ENCODE measurements at places on chromosomes 4 and X. TPM values are rescaled to one million over a fixed set of nuclear protein-coding genes. Genes with fewer than 3 reads are reported as not detected.

DNA sequence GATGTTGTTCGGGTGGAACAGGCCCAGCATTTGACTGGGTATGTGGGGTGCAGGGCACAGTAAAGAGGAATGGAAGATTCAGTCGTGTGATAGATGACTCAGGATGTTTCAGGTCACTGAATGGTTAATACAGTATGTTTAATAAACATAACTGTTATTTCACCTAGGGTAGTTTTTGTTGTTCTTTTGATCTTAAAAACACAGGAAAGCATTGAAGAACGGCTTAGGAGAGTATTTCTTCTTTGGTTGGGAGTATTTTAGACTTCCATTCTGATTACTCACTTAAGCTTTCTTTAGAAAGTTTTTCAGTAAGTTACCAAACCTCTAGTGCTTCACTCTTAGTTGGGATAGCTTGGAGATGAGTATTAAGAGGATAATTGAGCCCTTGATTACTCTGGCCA lies 62.3 kb downstream of the STAG2 start:
- DNase-seq, result no peak

DNA sequence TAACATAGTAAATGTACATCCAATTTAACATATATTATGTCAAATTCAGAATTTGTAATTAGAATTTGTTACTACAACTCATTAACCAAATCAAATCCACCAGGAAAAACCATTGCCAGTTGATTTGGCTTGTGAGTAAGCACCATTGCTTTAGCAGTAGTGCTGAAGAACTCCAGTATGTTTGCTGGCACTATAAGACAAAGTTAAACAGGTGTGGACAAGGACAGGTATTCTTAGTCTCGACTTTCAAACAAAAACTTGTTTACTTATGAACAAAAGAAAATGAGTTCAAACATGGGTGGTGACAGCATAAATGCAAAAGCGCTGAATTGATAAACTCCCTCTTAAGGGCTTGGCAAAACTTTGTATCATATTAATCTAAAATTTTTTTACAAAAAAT lies 1.3 kb upstream of the ADH7 start:
- no peak for DNase-seq

DNA sequence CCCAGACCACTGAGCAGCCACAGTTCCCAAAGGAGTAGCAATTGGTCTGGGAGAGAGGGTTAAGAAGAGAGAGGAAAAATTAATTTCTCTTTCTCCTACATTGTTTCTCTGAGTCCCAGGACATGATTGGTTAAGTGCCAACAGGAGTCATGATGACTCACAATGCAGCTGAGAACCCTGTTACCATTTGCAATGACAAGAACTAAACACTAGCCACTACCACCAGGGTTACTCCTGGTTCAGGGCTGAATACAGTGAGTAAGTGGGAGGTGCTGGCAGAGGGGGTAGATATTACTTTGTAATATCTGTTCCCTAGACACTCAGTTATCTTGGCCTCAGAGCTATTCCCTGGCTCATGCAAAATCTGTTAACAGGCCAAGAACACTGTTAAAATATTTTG lies 18.0 kb downstream of the ETDC start:
- DNase-seq, result no peak

DNA sequence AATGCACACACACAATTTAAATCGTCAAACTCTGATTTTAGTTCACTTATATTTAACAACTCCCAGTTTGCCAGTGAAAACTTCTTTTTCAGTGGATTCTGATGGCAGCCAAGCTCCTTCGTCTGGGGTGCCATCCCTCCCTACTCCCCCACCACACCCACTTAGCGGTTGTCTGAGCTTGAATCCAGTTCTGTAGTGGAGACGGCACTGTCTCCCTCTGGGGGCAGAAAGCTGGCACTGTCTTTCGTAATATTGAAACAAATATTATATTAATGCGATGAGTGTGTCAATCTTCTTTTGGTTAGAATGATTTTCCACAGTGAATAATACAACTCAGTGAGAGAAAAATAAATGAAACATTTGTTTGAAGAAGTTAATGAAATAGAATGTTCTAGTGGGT lies 5.4 kb downstream of the MEPE start:
- DNase-seq, result peak; percentile 30

DNA sequence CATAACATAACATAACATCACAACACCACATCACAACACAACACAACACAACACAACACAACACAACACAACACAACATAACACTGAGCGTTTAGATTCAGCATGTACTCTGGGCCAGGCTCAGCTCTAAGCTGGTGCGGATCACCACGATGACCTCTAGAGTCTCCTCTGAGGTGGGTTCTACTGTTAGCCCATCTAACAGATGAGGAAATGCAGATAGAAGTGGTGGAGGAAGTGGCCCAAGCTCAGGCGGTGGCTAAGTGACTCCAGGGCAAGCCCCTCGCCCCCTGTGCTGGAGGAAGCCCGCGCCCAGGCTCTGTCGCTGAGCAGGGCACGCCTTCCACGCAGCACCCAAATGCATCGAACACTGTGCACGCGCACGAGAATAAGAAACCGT lies 45.3 kb upstream of the CDKN2AIP start:
- no peak for DNase-seq

ENPP6 gene
- not detected for total RNA-seq

GRCh38 chr4:174707051-174707676 lies 121.9 kb downstream of the GLRA3 start:
- DNase-seq, result no peak

DNA sequence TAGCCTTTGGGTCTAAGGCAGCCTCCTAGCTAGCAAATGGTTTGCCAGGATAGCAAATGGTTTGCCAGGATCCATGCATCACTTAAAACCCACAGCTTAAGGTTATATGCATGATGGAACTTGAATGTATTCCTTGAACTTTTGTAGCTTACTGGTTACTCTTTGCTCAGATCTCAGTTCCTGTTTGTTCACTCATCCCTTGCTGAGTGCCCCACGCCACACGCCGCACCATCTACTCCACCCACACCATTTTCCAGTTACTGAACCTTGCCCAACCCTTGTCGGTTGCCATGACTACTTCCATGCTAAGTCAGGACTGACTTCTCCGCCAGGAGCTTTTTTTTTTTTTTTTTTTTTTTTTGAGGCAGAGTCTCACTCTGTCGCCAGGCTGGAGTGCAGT lies 29.5 kb upstream of the XIAP start:
- DNase-seq, result peak; percentile 59
